Right atrium auricular region (tissue), 2 donors: ENCODE measurements at places on chromosomes 12 and 14. TPM values are rescaled to one million over a fixed set of nuclear protein-coding genes. Genes with fewer than 3 reads are reported as not detected.

GRCh38 chr14:54771411-54772027, 131.1 kb downstream of the GCH1 start:
- no peak for DNase-seq

Gene OASL
- 0.70 TPM for total RNA-seq

DNA sequence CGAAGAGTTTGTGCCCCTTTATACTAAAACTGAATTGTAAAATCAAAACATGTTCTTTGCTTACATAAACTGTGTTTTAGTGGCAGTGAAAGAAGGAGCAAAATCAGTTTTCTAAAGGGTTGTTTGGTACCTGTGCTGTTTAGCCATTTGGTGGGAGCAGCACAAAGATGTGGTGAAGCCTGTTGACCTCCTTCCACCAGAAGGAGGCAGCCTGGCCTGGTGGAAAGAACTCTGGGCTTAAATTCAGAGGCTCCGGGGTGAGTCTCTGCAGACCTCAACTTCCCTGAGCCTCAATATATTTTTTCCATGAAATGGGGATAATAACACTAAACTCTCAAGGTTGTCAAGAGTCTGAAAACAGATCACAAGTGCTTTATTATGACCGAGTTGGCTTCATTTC, 502.5 kb downstream of the VRK1 start:
- DNase-seq, result no peak

GRCh38 chr12:105477873-105478272, 147.4 kb downstream of the C12orf75 start:
- no peak for DNase-seq

Gene RNFT2
- 1.1 TPM for total RNA-seq

GRCh38 chr14:97248973-97249372, 451.8 kb downstream of the VRK1 start:
- no peak for DNase-seq

DNA sequence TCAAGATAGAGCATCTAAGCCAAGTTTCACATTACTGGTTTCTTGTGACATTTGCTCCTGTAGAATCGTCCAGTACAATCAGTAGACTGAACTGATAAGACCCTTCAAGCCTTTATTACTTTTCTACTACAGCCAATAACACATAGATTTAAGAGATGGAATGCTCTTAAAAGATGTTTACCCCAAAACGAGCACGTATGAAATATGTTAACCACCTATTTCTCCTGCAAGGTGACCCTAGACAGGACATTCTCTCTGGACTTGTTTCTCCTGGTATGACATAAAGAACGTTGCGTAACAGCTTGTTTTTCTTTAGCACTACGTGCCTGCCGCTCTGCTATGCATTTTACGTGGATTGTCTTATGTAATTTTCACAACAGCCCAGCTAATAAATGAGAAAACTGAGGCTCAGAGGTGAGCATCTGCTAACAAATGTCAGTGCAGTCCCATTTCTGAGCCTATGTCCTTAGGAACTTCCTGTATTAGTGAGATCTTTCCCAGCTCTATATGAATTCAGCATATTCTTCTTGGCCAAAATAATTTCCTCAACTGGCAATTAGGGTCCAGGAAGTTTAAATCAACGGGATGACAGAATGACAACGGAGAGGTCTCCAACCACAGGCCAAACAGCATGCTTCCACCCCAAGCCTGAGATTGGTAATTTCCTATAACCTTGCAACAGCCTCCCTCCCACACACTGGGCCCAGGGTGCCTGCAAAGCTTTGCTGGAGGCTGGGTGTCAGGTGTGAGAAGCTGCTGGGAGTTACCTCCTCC, 3.7 kb downstream of the NFKBIA start:
- no peak for DNase-seq

- DNase-seq, result no peak
Observed at GRCh38 chr12:92977326-92977725, 48.2 kb upstream of the EEA1 start.

GRCh38 chr14:66233591-66233990, 252.6 kb upstream of the CCDC196 start:
- DNase-seq, result no peak

- DNase-seq, result no peak
Observed at GRCh38 chr14:67934087-67934486, 114.5 kb downstream of the RAD51B start.

Gene MIP
- total RNA-seq, result not detected

Gene TRIM9
- total RNA-seq, result 1.3 TPM

- DNase-seq, result no peak
Observed at GRCh38 chr12:104048162-104048561, 1.8 kb downstream of the GLT8D2 start.

DNA sequence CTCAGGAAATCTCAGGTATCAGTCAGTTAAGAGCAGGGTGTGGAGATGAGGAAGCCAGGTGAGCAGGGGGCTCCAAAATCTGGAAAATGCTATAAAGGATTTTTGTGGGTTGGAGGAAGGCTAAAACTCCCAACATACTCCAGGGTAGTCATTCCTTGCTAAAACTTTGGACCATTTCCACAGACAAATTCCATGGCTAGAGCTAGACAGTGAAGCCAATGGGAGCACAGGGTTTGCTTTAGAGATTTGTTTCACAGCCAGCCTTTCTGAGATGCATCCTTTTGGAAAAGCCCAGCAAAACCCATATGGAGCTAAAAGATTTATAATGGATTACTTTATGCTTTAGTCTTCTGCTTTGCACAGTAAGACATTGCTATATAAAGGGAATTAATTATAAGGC, 146.5 kb downstream of the SAMD4A start:
- no peak for DNase-seq

DNA sequence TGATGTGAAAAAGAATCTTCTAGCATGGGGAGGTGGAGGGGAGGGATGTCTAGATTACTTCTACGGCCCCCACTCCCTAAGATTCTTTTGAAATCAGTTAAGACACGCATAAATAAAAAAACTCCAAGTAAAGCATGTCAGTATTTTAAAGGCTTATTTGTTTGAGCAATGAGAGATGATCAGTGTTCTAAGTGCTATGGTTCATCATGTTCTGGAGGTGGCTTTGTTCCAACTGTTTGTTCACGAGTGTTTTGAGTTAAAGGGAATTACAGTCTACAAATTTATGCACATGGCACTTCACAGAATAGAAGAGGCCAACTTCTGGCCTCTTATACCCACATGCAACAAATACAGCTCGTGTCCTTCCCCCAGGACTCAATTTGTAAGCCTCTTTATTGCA, 394.9 kb downstream of the RAD51B start:
- no peak for DNase-seq

- no peak for DNase-seq
Observed at GRCh38 chr14:60165547-60165876, 314 bp upstream of the DHRS7 start.

Gene LARP4
- total RNA-seq, result 43.0 TPM

DNA sequence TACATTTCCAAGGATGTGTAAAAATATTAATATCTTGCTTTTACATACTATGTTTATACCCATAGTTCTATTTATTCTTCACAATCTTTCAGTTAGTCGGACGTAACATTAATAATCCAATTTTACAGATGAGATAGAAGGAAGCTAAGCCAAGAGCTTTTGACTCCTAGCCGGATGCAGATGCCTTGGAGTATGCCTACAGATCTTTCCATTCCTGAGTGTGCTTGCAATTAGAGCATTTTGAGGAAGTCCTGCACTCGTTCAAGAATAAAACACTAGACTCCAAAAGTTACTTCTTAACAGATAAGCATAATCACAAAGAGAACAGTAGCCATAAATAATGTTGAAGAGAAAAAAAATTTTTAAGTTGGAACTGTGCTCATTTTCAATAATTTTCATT, 337.6 kb upstream of the CLEC14A start:
- DNase-seq, result no peak

DNA sequence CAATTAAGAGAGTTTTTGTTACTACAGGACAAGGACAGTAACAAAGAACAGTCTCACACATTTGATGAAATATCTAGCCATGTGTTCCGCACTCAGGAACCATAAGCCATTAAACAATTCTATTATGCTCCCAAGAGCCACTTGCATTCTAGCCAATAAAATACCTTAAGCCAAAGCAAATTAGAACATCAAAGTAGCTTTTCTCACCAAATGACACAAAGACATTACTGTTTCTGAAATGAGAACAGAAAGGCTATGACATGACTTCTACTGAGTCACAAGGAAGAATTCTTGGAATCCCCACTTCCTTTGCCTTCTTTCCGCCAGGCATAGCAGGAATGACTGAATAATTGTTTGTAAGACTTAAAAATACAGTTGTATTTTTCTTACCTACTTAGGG, 445.8 kb downstream of the ATP23 start:
- no peak for DNase-seq

Gene POTEM
- total RNA-seq, result not detected

GRCh38 chr12:127342861-127343260, 924.1 kb upstream of the TMEM132C start:
- DNase-seq, result no peak

Gene AP4S1
- total RNA-seq, result 3.3 TPM

- DNase-seq, result no peak
Observed at GRCh38 chr12:40693207-40693821, 1.1 kb downstream of the CNTN1 start.

DNA sequence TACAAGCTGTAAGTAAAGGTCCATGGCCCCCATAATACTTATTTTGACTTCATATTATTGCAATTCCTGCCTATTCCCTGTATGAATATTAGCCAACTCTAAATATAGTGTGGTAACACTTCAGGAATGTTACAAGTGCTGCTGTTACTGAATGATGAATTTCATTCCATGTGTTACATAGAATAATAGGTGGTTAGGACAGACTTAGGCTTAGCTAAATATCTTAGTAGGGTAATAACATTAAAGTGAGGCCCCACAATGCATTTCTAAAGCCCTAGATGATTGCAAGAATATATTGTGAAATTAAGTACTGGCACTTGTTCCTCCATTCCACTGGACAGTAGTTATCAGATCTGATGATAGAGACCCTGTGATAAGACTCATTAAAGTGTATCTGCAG, 182.7 kb downstream of the PCNX1 start:
- no peak for DNase-seq

- no peak for DNase-seq
Observed at GRCh38 chr12:112096070-112096469, 12.5 kb downstream of the NAA25 start.

DNA sequence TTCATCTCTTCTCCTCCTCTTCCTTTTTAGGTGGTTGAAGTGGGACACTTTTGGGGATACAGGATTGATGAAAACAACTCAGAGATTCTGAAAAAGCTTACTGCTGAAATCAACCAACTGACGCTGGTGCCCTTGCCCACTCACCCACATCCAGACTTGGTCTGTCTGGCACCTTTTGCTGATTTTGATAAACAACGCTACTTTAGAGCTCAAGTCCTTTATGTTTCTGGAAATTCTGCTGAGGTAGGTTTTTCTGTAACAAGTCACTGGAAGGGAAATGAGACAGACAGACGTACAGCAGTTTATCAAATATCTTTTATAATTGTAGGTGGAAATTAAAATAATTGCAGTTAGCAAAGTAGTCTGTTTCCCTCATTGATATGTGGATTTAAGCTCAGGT, 60.0 kb upstream of the ASPG start:
- no peak for DNase-seq

- no peak for DNase-seq
Observed at GRCh38 chr12:123232472-123232806, 502 bp downstream of the MPHOSPH9 start.

GRCh38 chr12:12704593-12705230, 8.7 kb upstream of the GPR19 start:
- DNase-seq, result no peak

- no peak for DNase-seq
Observed at GRCh38 chr14:75158843-75159614, 17.4 kb downstream of the TMED10 start.

DNA sequence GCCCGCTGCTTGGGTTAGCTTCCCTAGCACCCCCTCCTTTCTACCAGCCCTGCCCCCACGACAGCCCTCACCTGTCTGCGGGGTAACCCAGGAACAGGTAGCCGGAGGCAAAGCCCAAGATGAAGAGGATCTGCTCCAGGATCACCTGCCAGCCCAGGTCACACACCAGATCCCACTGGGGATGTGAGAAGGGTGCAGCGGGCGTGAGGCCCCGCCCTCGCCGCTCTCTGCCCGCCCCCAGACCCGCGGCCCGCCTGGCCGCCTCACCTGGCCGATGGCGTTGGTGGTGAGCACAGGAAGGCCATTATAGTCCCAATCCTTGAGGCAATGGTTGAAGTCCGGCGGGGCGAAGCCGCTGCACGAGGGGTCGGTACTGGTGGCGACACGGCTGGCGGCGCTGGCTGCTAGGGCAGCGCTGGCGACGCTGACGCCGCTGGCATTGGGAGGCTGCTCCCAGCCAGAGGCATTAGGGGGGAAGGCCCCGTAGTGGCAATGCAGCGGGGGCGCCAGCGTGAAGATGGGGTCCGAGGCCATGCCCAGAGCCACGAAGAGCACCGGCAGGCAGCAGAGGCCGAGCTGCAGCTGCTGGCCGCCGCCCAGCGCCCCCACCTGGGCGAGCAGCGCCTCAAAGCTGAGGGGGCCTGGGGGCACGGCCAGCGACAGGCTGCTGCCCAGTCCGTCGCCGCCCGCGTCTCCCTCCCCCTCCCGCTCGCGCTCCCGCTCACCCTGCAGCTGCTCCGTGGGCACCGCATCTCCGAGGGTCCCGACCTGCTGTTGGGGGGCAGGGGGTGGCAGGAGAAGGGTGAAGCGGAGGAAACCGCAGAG, 794 bp downstream of the SLC22A17 start:
- DNase-seq, result no peak

GRCh38 chr12:54033106-54033979, 493 bp downstream of the HOXC5 start:
- no peak for DNase-seq

DNA sequence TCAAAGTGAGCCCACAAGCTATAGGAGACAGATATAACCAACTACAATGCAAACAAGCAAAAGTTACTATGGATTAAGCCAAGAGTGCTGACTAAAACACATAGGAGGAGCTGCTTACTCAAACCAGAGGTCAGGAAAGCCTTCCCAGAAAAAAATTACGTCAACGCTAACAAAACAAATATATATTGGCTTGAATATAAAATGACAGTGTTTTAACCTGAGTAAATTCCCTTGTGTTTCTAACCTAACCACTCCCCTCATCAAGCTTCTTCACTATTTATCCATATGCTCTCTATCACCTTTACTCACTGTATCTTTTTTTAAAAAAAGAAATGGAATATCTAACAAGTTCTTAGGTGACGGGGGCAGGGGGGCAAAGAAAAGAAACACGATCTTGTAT, 115.9 kb downstream of the MED13L start:
- DNase-seq, result no peak

- DNase-seq, result no peak
Observed at GRCh38 chr12:57099047-57099714, 10.3 kb downstream of the NAB2 start.
